ENCODE measurements at places on chromosomes 2 and 18.

GRCh38 chr2:217553679-217554078 lies 449.1 kb downstream of the TNS1 start:
- no peak for DNase-seq

- no peak for DNase-seq
Measured at GRCh38 chr18:10475276-10475653, 20.8 kb downstream of the APCDD1 start.

- DNase-seq: no peak
Measured at GRCh38 chr2:105569606-105570005, 170.8 kb upstream of the FHL2 start.

- DNase-seq: no peak
Measured at GRCh38 chr2:201707753-201708152, 9.3 kb upstream of the MPP4 start.

DNA sequence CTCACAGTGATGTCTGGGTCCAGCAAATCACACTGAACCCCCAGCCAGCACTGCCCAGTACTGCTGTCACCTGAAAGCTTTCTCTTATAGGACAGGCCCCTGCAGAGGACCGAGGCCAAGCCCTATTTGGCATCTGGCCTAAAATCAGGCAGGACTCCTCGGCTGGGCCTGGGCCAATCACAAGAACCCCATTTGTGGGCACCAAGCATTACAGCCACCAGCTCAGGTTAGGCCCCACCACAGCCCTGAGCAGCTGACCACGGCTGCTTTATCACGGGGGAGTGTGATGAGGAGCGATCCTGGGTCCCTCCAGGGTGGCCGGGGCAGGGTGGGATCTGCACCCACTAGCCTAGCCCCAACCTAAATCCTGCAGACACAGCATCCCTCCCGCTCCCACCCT lies 8.2 kb downstream of the BIN1 start:
- peak; percentile 2 for DNase-seq

GRCh38 chr2:223727562-223727961 lies 109.8 kb downstream of the AP1S3 start:
- no peak for DNase-seq

DNA sequence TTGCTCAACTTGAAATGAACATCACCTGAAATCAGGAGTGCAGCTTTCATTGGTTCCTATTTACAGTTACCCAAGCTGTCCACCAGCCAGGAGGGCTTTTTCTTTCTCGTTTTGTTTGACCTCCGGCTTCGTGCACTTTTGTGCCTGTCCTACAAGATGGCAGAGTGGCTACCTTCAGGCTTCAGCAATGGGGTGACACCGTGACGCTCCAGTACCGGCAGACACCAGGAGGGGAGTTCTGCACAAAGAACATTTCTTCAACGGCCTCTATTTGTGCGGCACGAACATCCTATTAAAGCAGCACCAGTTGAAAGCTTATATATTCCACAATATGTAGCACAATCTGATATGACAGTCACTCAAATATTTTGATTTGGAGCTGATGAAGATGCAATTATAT lies 18.3 kb downstream of the RNASEH1 start:
- no peak for DNase-seq

GRCh38 chr2:175576875-175577274 lies 395.4 kb upstream of the ATP5MC3 start:
- no peak for DNase-seq

DNA sequence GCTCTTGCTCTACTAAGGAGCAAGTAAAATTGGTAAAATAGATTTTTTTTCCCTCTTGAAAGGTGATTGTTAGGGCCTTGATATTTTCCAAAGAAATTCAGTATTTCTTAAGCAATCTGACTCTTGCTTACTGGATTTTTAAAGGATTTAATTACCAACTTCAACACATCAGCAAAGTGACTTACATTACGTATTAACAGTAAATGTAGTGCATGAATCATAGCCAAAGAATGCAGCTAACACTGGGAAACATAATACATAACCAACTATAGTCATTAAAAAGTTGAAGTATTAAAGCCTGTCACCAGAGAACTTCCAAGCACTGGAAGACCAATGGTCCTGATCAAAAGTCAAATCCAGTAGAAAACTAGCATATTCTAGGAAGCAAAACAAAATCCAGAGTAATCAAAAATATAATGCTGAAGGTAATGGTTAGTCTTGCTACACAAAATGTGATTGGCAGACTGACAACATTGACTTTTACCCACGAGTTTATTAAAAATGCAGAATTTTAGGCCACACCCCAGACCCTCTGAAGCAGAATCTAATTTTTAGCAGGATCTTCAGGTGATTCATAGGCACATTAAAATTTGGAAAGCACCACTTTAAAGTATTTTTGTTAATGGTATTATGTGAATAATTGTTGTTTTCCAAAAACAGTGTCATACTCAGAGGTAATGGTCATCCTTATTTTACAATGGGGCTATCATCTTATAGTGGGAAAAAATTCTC lies 31.8 kb upstream of the CAVIN2 start:
- DNase-seq: no peak

- no peak for DNase-seq
Measured at GRCh38 chr2:112026509-112026908, 28.6 kb upstream of the TMEM87B start.

- no peak for DNase-seq
Measured at GRCh38 chr2:63544017-63544627, 44.2 kb downstream of the WDPCP start.

DNA sequence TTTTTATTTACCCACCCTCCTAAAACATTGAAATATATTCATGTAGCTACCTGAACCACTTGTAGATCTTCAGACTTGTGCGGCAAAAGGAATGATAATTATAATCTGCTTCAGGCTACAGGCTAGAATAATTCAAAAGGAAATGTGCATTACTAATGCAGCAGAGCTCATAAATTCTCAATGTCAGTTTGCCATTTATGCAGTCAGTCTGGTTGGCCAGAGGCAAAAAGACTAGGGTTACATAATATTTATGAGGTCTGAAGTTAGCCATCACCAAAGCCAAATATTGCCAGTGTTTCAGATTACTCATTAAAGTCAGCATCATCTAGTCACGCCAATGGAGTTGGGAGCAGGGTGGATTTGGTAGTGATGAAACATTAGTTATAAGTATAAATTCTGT lies 38.9 kb downstream of the METAP1D start:
- no peak for DNase-seq

DNA sequence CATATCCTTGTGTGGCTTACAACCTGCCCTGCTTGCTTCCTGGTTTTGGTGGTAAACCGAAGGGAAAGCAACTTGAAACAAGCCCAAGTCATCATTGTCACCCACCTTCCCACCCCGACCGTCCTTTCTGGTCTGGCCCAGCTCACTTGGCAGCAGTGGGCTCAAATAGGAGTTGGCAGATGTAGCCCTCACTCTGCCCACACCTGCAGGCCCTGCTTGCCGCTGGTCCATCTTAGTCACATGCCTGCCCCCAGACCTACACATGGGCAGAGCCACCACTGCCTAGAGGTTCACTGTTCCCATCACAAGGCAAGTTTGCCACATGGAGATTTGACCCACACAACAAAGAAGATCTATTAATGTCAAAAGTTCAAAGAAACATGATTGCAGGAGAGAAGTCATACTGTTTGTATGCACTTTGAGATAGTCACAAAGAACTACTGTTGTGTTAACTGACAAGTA lies 9.3 kb downstream of the EIPR1 start:
- no peak for DNase-seq

DNA sequence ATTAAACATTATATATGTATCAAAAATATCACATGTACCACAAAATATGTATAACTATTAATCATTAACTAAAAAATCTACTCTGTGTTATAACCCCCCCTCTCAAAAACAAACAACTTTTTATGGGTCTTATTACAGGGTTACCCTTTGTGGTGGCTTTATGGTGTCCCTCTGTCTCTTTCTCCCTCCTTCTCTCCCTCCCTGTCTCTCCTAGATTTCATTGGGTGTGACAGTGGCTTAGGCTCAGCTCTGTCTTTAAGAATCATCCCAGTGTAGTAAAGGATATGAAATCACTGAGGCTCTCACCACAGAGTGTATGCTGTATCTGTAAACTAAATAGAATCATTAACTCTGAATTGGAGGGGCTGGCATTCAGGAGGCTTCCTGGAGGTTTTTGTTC lies 93.7 kb downstream of the TDRD15 start:
- DNase-seq: no peak

DNA sequence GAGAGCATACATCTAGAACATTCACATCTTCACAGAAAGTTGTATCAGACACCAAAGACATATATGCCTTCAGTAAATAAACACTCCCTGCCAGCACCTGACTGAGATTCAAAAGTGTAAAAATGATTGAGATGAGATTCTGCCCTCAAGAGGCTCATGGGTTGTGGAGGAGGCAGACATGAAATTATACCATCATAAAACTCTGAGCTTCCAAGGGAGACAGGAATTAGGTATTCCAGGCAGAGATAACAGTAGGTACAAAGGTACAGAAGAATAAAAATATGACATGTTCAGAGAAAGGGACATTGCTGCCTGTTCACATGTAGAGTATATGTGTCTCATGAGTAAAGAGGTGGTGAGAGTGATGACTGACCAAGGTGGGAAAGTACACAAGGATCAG lies 322.3 kb downstream of the OSR1 start:
- no peak for DNase-seq

- no peak for DNase-seq
Measured at GRCh38 chr2:205473791-205474190, 208.5 kb upstream of the NRP2 start.

DNA sequence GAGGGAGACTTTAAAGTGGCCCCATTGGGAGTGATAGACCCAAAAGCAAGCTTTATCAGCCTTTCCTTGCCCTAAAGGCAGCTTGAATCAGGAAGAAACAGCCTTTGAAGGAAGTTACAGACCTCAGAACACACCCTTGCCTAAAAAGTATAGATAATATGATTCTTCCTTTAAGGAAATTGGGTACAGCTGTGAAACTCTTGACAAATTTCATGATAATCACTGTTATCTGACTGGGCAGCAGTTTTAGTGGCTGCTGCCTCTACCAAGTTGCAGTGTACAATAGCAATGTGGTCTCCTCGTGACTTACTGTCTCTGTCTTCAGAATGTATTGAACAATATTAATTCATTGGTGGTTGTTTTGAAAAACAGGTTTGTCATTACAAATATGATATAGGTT lies 16.7 kb downstream of the HOXD1 start:
- DNase-seq: no peak

- DNase-seq: no peak
Measured at GRCh38 chr2:196137271-196137670, 34.1 kb downstream of the STK17B start.

- no peak for DNase-seq
Measured at GRCh38 chr2:23637011-23637778, 252.2 kb downstream of the KLHL29 start.

DNA sequence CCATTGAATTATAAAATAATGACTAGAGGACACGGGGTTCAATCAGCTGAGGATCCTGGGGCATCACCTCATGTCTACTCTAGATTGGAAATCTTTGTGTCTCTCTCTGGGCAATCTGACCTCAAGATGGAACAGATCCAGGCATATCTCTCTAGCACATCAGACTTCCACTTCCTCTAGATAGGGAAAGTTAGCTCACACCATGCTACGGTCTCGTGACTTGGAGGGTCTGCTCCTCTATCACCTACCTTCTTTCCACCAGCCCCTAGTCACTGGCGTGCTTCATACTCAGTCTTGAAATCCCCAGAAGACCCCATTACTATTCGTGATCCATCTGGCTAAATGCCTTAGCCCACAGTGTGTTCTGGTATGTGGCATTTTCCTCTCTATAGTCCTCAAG lies 148.8 kb downstream of the ANKRD44 start:
- DNase-seq: no peak

GRCh38 chr2:172999641-173000386 lies 75.8 kb upstream of the MAP3K20 start:
- DNase-seq: peak; percentile 88

GRCh38 chr2:70247364-70248180 lies 856 bp downstream of the TIA1 start:
- DNase-seq: no peak

DNA sequence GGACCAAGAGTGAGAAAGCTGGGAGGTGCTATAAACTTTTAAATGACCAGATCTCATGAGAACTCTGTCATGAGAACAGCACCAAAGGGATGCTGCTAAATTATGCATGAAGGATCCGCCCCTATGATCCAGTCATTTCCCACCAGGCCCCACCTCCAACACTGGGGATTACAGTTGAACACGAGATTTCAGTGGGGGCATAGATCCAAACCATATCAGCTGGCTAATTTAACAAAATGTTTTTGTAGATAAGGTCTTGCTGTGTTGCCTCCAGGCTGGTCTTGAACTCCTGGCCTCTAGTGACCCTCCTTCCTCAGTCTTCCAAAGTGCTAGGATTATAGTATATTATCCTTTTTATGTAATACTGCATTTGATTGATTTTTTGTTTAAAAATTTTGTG lies 56.0 kb downstream of the NBEAL1 start:
- no peak for DNase-seq

DNA sequence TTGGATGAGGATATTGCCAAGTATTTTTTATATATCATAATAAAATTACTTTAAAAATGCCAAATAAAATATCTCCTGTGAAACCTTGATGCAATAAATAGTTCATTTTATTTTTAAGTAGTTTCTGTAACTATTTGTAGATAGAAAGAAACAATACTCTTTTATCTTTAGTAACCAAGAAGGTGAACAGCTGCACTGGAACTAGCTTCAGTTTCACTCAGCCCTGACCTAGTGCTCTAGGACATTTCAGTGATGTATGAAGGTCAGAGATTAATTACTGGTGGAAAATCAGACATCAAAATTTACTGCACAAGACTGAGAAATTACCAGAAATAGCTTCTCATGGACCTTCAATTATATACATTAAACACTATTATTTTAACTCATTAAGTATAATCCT lies 1305.0 kb downstream of the CNTNAP5 start:
- no peak for DNase-seq

All from gastrocnemius medialis (tissue), 4 donors.